ENCODE measurements at places on chromosomes 3 and 15.

DNA sequence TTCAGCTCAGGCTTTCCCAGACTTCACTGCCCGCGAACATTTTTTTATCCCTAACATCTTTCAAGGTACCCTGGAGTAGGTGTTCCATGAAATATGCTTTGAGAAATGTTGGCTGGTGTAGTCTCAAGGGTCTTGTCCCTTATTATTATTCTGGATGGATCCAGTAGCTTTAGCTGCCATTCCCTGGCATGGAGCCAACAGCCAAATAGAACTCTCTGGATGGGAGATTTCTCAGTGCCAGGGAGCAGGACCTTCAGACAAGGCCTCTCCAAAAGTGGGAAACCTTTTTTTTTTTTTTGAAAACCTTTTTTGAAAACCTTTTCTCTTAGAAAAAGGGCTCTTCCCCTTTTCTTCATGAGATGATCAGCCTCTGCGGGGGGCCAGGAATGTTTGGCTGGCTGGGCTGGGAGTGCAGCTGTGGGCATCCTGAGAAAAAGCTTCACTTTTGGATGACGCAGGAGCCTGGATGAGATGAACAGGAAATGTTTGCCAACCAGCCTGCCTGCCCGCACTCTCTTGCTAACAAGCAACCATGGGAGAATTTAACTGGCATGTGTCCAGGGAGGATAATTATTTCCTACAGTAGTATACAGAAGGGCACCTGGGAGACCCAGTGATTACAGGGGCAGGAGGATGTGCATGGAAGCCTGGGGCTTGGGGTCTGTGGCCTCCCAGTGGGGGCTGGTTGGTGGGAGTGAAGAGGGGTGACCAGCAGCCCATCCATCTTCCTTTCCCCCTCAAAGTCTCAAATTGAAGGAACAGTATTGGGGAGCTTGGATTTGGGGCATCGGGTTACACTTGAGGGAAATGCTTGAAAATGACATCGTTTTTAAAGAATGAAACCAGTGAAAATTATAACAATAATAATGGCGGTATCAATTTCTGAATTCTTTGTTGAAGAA, 109.1 kb upstream of the LRIG1 start:
- peak; percentile 17 for DNase-seq

- DNase-seq, result no peak
These were observed 1.8 kb upstream of the IQGAP1 start for GRCh38 chr15:90386221-90386620.

DNA sequence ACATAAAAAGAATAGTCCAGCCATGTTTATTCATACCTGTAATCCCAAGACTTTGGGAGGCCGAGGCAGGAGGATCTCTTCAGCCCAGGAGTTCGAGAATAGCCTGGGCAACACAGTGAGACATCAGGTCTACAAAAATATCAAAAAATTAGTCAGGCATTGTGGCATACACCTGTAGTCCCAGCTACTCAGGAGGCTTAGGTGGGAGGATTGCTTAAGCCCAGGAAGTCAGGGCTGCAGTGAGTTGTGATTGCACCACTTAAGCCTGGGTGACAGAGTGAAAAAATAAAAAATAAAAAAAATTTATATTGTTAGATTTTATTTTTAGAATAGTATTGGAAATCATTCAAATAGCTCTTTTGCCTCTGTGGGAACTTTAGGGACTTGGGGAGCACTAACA, 12.8 kb upstream of the TM4SF1 start:
- no peak for DNase-seq

DNA sequence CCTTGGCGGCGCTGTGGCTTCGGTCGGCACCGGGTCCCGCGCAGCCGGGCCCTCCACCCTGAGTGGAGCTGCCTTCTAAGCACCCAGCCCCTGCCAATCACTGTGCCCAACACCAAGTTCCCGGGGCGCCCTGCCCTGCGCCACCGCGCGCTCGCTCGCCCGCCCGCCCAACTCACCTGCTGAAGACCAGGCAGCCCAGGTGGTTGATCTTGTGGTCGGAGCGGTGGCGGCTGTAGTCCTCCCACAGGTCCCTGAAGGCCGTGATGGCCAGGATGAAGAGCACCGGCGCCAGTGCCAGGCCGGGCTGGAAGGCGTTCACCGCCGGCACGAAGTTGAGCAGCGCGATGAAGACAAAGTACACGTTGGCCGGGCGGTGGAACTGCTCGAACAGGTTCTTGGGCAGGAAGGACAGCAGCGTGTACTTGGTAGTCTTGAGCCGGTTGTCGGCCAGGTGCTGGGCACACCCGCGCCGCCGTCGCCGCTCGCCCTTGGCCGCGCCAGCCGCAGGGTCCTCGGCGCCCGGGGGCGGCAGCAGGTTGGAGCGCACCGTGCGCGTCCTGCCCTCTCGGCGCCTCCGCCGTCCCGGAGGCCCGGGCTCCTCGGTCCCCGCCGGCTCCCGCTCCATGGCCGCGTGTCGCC, 536 bp downstream of the ATP10A start:
- no peak for DNase-seq

GRCh38 chr3:182412066-182412465, 381.2 kb upstream of the ATP11B start:
- DNase-seq, result no peak

DNA sequence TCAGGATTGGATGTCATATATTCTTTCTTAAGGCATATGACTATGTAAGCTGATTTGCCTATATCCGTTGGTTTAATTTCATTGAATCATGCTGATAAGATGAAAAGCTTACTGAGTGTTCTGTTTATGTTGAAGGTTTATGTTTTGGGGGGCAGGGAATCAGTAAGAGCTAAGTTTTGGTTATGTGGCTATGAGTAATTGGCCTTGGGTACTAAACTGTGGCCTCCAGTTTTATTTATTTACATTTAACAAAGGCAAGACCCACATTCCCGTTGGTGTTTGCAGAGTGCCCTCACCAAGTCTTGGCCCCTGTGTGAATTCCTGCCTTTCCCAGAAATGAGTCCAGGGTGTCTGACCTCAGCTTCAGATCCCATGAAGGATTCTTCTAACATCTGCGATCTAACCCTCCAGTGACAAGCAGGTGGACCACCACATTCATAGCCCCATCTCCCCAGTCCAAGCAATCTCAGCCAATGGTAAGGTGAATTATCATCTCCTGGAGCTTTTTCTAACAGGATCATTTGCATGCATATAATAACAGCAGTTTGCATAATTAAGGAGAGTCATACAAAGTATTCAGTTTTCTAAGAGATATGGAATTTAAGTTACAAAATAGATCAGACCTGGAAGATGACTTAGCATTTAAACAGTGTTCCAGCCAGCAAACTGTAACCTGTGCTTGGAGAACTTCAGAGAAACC, 27.4 kb downstream of the GLDN start:
- no peak for DNase-seq

DNA sequence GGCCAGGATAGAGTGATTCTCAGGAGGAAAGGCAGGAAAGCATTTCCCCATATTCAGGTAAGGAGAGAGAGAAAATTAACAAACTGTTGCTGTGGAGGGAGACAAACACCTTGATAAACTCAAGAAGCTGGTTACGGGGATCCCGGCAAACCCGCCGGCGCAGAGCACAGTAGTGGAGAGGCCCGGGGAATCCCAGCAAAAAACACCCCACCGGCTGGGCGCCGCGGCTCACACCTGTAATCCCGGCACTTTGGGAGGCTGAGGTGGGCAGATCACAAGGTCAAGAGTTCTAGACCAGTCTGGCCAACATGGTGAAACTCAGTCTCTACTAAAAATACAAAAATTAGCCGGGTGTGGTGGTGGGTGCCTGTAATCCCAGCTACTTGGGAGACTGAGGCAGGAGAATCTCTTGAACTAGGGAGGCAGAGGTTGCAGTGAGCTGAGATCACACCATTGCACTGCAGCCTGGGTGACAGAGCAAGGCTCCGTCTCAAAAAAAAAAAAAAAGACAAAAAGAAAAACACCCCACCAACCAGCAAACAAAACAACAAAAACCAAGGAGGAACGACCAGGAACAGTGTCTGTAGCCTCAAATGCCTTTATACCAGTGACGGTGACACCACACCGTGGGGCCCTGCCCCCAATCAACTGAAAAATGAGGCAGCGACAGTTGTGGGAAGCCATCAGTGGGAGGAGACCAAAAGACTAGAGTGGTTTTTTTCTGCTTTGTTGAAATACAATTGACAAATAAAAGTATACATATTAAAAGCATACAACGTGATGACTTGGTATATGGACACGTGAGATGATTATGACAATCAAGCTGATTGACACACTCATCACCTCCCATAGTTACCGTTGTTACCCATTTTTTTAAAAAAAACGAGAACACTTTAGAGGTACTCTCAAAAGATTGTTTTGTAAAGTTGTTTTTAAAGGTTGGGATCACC, 40.2 kb upstream of the IDH2 start:
- DNase-seq, result no peak

GRCh38 chr3:62587169-62587568, 213.8 kb upstream of the FEZF2 start:
- DNase-seq, result no peak

DNA sequence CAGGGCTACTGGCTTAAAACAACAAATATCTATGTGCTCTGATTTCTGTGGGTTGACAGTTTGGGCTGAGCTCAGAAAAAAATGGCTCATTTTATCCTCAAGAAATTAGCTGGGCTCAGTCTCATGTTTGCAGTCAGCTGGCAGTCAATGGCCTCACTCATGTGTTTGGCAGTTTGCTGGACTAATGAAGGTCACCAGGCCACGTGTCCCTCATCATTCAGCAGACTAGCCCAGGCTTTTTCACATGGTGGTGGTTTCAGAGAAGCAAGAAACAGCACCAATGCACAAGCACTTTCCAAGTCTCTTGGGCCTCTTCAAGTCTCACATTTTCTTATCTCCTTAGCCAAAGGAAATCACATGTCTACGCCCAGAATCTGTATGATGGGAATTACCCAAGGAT, 478.3 kb upstream of the PPP2R3A start:
- DNase-seq, result no peak

DNA sequence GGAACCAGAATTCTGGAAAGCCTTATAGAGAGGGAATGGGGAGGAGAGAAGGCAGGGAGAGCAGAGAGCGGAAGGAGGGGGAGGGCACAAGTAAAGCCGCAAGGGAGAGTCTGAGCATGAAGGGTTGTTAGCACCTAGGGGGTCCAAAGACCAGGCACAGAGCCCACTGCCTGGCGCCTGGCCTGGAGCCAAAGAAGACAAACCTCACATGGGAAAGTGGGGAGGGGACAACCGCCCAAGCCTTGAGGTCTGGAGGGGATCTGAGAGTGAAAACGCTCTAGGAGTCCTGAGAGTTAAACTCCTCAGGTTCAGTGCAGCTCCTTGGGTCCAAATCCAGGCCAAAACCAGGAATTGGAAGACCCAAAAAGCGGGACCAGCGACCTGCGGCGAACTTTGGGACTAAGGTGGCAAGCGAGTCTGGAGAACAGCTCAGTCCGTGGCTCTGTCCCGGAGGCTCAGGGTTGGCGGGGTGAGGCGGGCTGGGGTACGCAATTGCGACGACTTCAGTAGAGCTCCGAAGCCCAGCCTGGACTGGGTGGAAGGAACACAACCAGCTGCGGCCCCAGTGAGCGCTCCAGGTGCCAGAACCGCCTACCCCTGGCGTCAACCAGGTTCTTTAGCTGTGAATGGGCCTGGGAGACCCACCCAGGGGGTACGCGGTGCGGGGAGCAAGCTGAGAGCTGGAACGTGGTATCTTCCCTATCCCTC, 807 bp upstream of the INAFM2 start:
- no peak for DNase-seq

DNA sequence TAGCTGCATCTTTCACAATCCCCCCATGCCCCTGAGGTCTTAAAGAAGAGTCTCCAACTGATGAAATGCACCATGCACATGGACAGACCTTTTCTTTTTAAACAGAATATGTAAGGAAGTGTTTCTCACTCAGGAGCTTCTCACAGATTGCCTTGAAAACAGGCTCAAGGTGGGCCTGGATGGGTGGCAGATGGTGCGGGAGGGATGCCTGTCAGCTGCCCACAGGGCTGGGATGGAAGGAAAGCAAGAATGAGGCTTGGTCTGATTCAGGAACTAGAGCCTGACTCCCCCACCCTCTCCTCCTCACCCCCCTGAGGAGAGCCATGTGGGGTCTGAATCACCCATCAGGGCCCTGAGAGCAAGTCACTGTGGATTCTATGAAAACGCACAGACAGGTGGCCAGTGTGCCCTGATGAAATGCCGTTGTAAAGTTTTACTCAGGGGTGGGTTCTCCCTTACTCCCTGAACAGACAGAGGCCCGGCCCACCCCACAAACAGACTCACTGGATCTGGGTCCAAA, 67.2 kb downstream of the UMPS start:
- no peak for DNase-seq

DNA sequence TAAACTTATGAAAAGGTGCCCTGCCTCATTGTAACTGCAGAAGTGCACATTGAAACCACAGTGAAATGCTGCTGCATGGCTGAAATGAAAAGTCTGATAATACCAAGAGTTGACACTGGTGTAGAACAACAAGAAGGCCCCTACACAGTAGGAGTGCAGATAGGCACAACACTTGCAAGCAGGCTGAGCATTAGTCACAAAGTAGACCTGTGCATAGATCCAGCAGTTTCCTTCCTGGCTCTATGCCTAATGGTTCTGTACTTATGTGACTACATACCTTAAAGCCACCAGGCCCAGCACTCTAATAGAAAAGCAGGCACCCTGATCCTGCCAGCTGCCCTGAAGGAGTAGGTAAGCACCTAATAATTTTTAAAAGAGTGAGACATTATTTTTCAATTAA, 41.8 kb downstream of the PRR23E start:
- DNase-seq, result no peak

DNA sequence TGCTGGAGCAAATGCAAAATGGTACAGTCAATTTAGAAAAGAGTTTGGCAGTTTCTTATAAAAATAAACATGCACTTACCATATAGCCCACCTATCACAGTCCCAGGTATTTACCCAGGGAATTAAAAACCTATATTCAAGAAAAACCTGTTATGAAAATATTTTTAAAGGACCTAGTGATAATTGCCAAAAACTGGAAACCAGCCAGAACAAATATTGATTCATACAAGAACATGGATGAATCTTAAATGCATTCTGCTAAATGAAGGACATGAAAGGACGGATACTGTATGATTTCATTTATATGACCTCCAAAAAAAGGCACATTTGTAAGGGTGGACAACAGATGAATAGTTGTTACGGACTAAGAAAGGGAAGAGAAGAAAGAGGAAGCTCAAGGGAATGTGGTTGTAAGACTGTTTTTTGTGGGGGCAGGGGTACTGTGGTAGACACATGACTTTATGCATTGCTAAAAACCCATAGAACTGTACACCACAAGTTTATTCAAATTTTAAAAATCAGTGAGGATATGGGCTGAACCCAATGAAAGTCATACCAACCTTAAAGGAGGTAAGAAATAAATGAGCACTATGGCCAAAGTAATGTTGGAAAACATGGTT, 61.0 kb downstream of the ZBBX start:
- no peak for DNase-seq

GRCh38 chr3:116000311-116000710, 377.0 kb downstream of the GAP43 start:
- no peak for DNase-seq

- DNase-seq, result no peak
These were observed 239.9 kb upstream of the TPM1 start for GRCh38 chr15:62802612-62803011.

DNA sequence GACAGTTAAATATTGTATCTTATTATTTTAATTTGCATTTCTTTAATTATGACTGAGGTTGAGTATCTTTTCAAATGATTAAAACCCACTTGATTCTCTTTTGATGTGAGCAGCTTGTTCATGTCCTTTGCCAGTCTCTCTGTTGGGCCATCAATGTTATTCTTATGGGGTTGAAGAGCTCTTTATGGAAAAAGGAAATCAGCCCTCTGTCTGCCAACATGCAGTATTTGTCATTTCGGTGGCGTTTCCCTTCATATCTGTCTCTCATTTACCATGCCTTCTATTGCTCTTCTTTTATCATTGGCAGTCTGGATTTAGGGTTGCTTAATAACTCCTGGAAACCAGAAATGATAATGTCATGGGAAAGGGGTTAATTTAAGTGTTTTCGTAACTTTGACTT, 340.7 kb upstream of the DNAJC19 start:
- DNase-seq, result no peak

- no peak for DNase-seq
These were observed 33.9 kb upstream of the C15orf39 start for GRCh38 chr15:75167588-75168350.

All from NCI-H1436 treated with DMSO at 0.1 percent for 48 hours (cell line).